ENCODE measurements at places on chromosomes 1 and 21. TPM values are rescaled to one million over a fixed set of nuclear protein-coding genes. Genes with fewer than 3 reads are reported as not detected.

DNA sequence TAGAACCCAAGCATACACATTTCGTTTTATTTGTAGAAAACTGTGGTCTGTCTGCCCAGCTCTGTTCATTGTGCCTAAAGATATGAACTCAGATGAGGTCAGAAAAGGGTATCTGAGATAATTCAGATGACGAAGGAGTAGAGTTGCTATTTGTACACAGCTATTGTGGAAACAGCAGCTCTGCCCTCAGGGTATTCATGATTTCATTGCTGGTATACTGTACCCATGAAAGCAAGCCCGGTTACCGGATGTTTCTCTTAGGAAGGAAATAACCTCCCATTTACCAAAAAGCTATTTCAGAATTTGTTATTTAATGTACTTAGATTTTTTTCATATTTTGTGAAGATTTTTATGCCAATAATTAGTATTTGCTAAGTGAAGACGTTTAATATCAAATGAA lies 37.8 kb downstream of the SMAP2 start:
- no peak for DNase-seq

GRCh38 chr1:38833146-38833545 lies 26.4 kb downstream of the RRAGC start:
- DNase-seq, result no peak

DNA sequence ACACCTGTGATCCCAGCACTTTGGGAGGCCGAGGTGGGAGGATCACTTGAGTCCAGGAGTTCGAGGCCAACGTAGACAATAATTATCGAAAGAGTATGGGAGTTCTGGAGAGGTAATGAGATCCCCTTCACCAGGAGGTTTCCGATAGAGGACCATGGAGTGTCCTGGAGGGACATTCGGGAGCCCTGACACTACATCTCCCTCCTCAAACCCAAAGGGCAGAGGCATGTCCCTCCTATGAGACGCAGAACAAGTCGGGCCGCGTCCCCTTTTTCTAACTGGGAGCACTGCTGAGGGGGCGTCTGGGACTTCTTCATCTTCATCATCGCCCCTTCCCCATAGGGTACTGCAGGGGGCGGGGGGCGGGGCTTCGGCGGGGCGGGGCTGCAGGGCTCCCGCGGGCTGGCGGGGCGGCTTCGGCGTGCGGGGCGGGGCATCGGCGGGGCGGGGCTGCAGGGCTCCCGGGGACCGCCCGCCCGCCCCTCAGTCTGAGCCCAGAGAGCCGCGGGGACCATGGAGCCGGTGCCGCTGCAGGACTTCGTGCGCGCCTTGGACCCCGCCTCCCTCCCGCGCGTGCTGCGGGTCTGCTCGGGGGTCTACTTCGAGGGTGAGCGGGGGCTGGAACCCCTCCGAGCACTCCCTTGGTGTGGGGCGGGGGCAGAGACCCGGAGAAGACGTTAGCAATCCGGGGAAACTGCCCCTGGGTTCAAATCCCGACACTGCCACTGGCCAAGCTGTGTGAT lies at the start of gene THEMIS2:
THEMIS2 (plus strand) TSS at position 486 of the 743 bp plus-strand sequence; CDS start at position 514, 28 bp downstream.
- DNase-seq, result no peak

GRCh38 chr1:43668956-43669355 lies 19.0 kb downstream of the KDM4A start:
- no peak for DNase-seq

DNA sequence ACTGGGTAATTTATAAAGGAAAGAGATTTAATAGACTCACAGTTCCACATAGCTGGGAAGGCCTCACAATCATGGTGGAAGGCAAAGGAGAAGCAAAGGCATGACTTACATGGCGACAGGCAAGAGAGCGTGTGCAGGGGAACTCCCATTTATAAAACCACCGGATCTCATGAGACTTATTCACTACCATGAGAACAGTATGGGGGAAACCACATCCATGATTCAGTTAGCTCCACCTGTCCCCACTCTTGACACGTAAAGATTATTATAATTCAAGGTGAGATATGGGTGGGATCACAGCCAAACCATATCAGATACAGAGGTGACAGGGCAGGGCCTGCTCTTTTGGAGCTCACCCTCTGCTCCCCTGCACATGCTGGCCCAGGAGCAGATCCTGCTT lies 31.4 kb upstream of the TMEM61 start:
- no peak for DNase-seq

TNFRSF25 gene
- 12.4 TPM for total RNA-seq

- no peak for DNase-seq
Measured at GRCh38 chr1:50412813-50413476, 10.3 kb downstream of the DMRTA2 start.
